ENCODE measurements at places on chromosomes 5 and 9.

GRCh38 chr5:154861946-154862345, 3.5 kb downstream of the CNOT8 start:
- no peak for DNase-seq

GRCh38 chr9:91143642-91144041, 218.1 kb downstream of the AUH start:
- no peak for DNase-seq

DNA sequence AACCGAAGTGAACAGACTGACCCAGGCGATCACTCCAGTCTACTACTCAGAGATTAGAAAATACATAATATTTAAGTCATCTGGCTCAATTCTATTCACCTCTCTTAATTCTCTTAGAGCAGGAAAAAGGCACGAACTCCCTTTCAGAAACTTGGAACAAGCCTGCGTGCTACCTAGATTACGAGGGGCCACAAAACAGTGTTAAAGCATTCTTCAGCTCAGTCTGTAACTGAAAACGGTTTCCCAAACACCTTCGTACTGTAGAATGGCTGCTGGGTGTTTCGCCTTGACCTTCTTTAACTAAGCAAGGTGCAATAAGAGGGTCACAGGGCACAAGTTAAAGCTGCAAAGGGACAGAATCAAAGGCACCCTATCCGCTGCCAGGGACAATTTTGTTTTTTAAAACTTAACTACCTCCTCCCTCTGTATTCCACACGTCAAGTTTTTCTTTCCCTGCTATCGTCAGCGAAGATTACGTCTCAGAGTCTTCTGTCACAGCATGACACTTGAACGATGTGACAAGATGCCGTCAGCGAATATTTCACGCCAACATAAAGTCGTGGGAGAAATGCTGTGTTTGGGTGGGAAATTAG, 687 bp downstream of the LYSMD3 start:
- DNase-seq, result no peak

- DNase-seq, result no peak
These were observed 2.5 kb downstream of the AGPAT2 start for GRCh38 chr9:136684799-136685198.

- no peak for DNase-seq
These were observed 11.2 kb downstream of the ENC1 start for GRCh38 chr5:74629326-74629725.

DNA sequence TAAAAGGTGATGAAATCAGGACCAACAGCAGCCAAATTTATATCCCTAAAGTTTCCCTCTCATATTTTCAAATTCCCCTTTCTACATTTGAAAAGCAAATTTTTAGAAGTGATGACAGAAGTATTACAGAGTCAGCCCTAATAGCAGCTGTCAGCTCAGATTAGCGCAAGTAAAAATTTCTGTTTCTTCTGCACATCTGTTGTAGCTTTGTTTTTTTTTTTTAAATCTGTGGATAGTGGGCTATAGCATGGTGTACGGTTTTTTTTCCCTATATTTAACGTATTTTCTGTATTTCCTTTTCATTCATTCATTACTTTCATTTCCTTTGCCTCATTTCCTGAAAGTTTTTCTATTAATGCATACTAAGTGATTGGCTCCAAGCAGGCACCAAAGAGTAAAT, 99.1 kb downstream of the MACIR start:
- DNase-seq, result no peak

- DNase-seq, result no peak
These were observed 4.5 kb upstream of the CDX1 start for GRCh38 chr5:150162142-150162513.

DNA sequence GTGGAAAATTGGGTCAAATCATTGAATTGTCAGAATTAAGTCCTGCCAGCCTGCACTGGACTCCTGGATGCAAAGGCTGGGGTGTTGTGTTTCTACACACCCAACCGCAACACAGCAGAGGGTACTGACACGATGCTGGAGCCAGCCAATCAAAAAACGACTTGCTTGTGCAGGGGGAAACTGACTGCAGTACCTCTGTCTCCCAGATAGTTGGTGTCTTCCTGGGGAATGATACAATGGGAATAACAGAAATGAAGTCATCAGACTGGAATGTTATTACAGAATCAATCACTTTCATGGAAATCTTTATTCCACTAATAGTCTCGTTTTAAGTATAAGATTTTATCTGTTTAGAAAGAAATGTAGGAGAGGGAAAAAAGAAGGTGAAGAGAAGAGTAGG, 330.3 kb downstream of the MLLT3 start:
- DNase-seq, result no peak

DNA sequence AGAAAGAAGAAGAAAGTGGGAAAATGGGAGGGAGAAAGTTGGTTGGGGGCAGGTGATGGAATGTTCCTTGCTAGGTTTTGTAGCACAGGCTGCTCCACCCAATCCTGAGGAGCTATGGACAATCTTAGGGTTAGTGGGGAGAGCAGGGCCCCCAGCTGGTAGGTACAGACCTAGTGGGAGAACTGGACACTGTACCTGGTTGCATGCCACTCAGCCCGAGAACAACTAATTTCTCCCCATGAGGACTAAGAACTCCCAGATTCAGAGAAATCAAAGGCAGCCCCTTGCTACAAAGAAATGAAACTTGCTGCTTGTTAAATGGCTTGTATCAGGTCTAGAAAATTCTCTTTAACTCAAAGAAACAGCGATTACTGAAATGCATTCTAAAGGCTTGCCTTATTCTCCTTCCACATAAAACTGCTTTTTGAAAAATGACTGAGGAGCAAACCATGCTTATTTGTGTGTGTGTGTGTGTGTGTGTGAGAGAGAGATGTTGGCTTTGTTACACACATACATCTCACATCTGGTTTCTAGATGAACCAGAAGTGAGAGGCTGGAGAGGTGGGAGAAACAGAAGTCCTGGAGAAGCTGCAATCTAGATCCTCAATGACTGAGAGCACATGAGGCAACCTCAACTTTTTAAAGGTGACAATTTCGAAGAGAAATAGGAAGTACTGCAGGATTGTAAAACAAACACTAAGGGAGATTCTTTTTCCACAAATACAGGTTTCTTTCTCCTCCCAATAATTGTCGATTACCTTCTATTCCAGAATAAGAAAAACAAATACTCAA, 28.9 kb downstream of the FYB1 start:
- DNase-seq, result no peak

DNA sequence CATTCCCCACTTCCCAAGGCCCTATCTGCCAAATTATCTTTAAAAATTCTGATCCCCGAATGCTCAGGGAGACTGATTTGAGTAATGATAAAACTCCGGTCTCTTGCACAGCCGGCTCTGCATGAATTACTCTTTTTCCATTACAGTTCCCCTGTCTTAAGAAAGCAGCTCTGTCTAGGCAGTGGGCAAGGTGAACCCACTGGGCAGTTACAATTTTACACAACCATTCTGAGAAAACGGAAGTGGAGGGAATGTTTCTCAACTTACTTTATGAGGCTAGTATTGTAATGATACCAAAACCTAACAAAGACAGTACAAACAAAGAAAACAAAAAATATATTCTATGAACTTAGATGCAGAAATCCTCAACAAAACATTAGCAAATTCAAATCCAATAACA, 100.0 kb downstream of the MCTP1 start:
- no peak for DNase-seq

- DNase-seq, result no peak
These were observed 88.3 kb downstream of the RMI1 start for GRCh38 chr9:84068872-84069271.

GRCh38 chr9:114289571-114290481, 33.1 kb upstream of the ORM1 start:
- no peak for DNase-seq

DNA sequence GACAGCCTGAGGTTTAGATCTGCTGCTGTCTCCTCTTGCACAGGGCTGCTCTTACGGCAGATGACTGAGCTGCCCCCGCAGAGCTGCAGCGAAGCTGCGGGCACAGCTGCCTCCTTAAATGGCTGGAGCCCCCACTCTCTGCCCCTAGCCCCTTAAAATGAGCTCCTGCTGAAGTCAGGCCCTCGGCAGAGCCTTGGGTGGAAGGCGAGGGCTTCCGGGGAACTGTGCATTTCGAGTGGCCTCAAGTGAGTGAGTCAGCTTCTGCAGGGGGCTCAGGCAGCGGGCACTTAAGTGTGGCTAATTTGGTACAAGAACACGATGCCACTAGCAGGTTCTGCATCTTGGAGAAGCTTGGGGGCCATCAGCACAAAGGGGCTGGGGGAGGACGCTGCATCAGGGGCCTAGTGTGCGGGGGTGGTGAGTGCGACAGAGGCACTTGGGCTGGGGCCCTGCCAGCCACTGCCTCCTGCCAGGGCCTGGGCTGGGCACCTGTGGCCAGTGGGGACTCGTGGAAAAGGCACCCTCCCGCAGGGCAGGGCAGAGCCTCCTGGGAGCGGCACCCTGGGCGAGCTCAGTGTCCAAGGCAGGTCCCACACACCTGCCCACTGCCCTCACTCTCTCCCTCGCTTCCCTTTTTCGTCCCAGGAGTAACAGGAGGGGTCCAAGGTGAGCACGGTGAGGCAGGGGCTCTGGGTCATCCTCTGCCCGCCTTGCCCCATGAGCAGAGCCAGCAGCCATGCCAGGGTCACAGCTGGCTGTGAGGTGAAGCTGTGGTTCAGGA, 28.8 kb upstream of the RNU6ATAC start:
- no peak for DNase-seq
